ENCODE measurements at places on chromosomes 4 and X.

DNA sequence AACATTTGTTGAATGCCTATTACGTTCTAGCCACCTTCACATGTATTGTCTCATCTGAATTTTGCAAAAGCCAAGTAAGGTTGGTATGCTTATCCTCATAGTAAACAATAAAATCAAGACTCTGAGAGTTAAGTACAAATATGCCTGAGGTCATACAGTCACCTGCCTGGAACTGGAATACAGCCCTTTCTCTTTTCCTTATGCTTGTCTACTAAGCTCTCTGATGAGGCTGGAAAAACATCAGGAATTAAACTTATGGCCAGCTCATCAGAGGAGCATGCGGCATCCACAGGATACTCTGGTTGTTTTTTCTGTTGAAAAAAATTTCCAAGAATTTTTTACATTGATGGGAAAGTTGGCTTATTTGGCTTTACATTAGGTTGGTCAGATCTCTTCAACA lies 35.5 kb downstream of the NCAPG start:
- DNase-seq, result no peak

DNA sequence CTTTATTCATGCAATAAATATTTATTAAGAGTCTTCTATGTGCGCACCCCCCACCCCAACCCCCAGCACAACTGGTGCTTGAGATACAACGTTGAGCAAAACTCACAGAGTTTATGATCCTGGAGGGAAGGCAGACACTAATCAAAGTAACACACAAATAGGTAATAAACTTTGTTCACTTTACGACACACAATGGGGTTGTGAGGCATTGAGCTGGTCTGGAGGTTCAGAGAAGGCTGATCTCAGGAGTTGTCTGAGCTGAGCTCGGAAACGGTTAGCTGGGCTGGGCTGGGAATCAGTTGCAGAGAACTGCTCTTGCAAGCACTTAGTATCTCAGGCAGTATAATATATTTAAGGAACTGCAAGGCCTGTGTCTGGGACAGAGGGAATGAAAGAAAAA lies 238.5 kb downstream of the SCFD2 start:
- DNase-seq, result no peak

DNA sequence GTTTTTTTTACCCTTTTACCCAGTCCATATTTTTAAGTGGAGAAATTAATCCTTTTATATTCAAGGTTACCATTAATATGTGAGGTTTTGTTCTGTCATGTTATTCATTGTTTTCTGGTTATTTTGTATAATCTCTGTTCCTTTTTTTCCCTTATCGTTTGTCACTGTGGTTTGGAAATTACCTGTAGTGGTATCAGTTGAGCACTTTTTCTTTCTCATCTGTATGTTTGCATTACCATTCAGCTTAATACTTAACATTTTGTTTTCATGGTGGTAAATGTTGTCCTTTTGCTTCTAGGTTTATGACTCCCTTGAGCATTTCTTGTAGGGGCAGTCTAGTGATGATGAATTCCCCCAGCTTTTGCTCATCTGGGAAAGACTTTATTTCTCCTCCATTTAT lies 6.6 kb downstream of the ETDC start:
- DNase-seq, result no peak

DNA sequence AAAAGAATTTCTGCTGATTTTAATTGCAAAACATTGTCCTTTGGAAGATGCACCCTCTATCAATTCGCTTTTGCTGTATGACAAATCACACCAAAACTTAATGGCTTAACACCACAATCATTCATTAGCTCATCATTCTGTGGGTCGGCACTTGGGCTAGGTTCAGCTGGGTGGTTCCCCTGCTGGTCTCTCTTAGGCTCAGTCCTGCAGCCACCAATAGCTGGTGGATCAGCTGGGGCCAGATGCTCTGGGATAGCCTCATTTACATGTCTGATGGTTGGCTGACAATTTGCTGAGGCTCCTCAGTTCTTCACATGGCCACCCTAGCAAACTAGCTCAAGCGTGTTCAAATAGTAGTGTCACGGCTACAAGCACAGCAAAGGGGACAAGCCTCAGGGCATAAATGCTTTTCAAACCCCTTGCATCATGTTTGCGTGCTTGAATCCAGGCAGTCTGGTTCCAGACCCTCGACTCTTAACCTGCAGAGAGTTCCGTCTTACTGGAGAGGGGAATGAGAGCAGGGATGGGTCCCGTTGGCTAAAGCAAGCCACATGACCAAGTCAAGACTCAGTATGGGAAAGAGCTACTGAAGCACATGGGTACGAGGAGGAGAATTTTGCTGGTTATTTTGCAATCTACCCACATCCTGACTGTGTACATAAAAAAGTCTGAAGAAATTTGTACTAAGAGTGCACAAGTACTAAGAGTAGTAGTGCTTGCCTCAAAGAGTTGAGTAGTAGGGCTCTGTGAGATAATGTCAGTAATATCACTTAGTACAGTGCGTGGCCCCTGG lies 7.5 kb upstream of the ACSL1 start:
- no peak for DNase-seq

DNA sequence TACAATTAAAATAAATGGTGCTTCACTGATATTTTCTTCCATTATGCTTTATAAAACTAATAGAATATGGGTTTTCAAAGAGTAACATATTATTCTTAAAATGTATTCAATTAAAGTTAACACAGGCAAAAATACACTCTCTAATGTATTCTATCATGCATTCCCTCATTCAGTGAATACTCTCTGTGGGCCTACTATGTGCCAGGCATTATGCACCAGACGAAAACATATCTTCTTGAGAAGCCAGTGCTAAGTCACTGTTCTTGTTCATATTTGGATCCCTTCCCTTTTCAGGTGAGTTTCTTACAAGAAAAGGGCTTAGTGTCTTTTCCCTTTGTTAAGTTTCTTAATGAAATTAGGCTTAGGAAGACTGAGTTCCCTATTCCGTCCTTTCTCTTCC lies 58.1 kb downstream of the NAF1 start:
- DNase-seq, result no peak

DNA sequence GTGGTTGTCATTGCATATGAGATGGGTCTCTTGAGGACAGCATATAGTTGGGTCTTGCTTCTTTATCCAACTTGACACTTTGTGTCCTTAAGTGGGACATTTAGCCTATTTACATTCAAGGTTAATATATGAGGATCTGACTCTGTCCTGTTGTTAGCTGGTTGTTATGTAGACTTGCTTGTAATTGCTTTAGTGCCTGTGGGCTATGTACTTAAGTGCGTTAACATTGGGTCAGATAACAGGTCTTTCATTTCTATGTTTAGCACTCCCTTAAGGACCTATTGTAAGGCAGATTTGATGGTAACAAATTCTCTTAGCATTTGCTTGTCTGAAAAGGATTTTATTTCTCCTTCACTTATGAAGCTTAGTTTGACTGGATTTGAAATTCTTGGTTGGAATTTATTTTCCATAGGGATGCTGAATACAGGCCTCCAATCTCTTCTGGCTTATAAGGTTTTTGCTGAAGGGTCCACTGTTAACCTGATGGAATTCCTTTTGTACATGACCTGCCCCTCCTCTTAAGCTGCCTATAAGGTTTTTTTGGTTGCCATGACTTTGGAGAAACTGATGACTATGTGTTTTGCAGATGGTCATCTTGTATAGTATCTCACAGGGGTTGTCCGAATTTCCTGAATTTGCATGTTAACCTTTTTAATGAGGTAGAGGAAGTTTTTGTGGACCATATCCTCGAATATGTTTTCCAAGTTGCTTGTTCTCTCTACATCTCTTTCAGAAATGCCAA lies 162.0 kb downstream of the NKX6-1 start:
- DNase-seq, result no peak
